Body of pancreas (tissue), 4 donors: ENCODE measurements at places on chromosomes 7 and 10. TPM values are rescaled to one million over a fixed set of nuclear protein-coding genes. Genes with fewer than 3 reads are reported as not detected.

- H3K27ac ChIP-seq, result no peak overlapping the region
- no peaks in the 10 kb centered on the region for H3K4me1 ChIP-seq
- H3K36me3 ChIP-seq, result no peaks in the 10 kb centered on the region
- H3K4me3 ChIP-seq, result no peak overlapping the region
Measured at GRCh38 chr7:45869426-45869825, 3.5 kb downstream of the CCDC201 start.

UCN3 gene
- not detected for total RNA-seq

PWWP2B gene
- 31.9 TPM for total RNA-seq

GRCh38 chr7:123655614-123656013 is at the start of gene LMOD2:
Gene LMOD2, plus strand, starts transcription at chr7:123655866. Its CDS starts 98 bp downstream, at chr7:123655964.
- DNase-seq, result no peak
- H3K27ac ChIP-seq, result no peak within 1 kb of the TSS
- no peaks in the 10 kb centered on the region for H3K27me3 ChIP-seq
- H3K4me3 ChIP-seq, result no peak within 1 kb of the TSS

GRCh38 chr10:102289840-102290239 is 44.5 kb downstream of the GBF1 start:
- H3K27ac ChIP-seq, result no peak overlapping the region
- peaks cover 14% of the 10 kb centered on the region for H3K4me1 ChIP-seq
- H3K36me3 ChIP-seq, result no peaks in the 10 kb centered on the region
- H3K4me3 ChIP-seq, result no peak overlapping the region
- no peak for DNase-seq

AEBP1 gene
- 39.2 TPM for total RNA-seq

GRCh38 chr10:95517536-95518454 is 43.4 kb downstream of the SORBS1 start:
- DNase-seq, result peak; percentile 83
- H3K4me1 ChIP-seq, result peaks cover 69% of the 10 kb centered on the region
- H3K27me3 ChIP-seq, result no peaks in the 10 kb centered on the region
- H3K4me3 ChIP-seq, result no peak overlapping the region
- H3K36me3 ChIP-seq, result no peaks in the 10 kb centered on the region
- peak overlapping the region; percentile 88 for H3K27ac ChIP-seq
